ENCODE measurements at places on chromosomes 5 and 9. TPM values are rescaled to one million over a fixed set of nuclear protein-coding genes. Genes with fewer than 3 reads are reported as not detected.

- DNase-seq = no peak
These were observed 53.0 kb downstream of the PSD2 start for GRCh38 chr5:139848508-139849100.

DNA sequence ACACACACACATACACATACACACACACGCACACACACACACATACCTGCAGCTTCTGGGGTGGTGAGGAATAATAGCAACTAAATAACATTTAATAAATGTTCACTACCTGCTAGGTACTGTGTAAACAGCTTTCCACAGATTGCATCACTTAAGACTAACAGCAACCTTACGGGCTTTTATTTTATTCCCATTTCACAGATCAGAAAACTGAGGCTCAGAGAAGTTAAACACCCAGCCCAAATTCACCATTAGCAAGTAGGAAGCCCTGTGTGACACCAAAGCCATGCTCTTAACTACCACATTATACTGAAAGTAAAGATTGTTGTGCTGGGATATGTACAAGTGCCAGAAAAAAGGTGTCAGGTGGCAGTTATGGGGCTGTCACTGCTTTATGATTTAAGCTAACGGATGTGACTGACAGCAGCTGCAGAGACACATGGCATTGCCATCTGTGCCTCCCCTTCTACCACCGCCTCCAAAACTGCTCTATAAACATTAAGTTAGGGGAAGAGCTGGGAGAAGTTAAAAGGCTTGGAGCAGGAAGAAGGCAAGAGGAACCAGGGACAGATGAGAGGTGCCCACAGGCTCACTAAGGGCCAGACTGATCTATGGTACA lies 13.6 kb downstream of the MTMR12 start:
- DNase-seq = no peak

The GHR gene
- 22.3 TPM for polyA plus RNA-seq

GRCh38 chr5:170183816-170184687 lies 48.7 kb upstream of the C5orf58 start:
- peak; percentile 52 for DNase-seq

The ELOVL7 gene
- polyA plus RNA-seq = 0.27 TPM

DNA sequence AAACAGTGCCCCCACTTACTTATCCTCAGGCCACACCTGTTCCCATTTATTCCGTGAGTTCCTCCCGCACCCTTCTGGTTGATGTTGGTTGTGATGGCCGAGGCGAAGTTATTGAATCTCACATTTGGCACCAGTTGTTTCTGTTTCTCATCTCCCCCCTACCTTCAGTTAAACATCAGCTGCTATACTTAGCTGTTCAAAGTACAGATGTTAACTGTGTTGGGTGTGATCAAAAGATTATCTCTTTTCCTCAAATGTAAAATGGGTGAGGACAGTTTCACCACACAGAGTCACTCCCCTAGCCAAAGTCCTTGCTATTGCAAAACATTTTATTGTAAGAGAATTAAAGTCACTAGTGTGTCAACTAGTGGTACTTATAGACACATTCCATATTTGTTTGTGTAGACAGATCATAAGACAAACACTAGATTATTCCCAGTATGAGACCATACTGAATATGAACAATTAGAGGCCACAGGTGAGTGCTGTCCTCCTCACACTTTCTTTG lies 43.2 kb upstream of the PRSS3 start:
- no peak for DNase-seq
